ENCODE measurements at places on chromosomes 7 and 10.

DNA sequence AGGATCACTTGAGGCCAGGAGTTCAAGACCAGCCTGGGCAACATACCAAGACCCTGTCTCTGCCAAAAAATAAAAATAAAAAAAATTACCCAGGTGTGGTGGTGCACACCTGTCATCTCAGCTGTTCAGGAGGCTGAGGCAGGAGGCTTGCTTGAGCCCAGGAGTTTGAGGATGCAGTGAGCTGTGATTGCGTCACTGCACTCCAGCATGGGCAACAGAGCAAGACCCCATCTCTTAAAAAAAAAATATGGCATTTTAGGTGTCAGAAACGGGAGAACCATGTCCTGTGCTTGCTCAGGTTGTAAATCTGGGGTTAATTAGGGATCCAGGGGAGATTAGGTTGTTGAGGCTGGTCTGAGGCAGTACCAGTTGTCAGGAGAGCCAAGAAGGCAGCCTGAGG, 64.9 kb downstream of the GTF2IRD1 start:
- DNase-seq: no peak

- DNase-seq: no peak
Measured at GRCh38 chr7:71243736-71244410, 111.9 kb downstream of the GALNT17 start.

GRCh38 chr10:30192846-30193608, 133.6 kb upstream of the JCAD start:
- no peak for DNase-seq

DNA sequence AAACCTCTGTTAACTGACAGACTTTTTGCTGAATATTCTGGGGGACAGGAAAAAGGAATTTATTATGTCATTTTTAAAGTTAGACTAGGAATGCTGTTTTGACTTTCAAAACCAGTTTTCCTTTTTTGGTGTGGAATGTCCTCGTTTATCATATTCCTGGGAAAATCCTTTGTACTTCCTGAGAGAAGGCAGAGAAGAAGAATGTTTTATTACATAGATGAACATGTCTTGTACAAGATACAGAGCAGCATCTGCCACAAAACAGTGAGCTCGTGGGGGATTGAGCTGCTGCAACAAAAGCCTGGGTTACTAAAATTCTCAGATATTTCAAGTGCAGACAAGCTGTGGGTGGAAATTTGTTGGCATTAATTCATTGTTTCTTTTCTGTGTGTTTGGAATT, 20.2 kb downstream of the MCU start:
- DNase-seq: no peak

DNA sequence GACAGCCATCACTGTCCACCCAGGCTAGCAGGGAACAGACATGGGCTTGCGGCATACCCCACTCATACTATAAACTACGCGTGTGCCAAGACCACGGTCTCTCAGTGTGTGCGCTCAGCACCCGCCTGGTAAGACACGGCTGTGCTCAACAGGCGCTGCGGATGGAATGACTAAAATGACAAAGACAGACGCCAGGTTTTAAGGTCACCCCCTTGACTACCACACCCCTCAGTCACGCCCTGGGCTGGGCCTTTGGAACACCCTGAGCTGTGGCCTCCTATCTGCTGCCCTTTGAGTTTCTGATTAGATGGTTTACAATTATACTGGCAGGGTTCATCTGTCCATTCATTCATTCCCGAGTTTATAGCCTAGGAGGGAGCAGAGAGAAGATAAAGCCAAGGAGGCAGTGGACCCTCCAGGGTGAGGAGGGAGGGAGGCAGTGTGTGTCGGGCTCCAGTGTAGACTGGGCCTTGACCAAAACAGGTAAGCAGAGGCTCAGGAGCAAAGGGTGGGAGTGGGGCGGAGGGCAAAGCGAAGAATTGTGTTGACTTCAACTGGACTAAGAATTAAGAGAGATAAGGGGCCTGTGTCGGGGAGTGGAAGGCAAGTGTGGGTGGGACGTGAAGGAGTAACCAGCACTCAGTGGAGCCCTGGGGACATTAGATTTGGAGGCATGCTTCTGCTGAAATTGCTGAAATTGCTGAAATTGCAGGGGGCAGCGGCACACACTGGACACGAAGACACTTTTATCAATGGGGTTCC, 35.0 kb downstream of the TNS3 start:
- no peak for DNase-seq

GRCh38 chr7:40986351-40986873, 716.5 kb downstream of the INHBA start:
- DNase-seq: peak; percentile 99

- DNase-seq: no peak
Measured at GRCh38 chr7:19852192-19852591, 78.8 kb upstream of the TMEM196 start.

GRCh38 chr7:6889252-6889812, 63.3 kb upstream of the CCZ1B start:
- no peak for DNase-seq

DNA sequence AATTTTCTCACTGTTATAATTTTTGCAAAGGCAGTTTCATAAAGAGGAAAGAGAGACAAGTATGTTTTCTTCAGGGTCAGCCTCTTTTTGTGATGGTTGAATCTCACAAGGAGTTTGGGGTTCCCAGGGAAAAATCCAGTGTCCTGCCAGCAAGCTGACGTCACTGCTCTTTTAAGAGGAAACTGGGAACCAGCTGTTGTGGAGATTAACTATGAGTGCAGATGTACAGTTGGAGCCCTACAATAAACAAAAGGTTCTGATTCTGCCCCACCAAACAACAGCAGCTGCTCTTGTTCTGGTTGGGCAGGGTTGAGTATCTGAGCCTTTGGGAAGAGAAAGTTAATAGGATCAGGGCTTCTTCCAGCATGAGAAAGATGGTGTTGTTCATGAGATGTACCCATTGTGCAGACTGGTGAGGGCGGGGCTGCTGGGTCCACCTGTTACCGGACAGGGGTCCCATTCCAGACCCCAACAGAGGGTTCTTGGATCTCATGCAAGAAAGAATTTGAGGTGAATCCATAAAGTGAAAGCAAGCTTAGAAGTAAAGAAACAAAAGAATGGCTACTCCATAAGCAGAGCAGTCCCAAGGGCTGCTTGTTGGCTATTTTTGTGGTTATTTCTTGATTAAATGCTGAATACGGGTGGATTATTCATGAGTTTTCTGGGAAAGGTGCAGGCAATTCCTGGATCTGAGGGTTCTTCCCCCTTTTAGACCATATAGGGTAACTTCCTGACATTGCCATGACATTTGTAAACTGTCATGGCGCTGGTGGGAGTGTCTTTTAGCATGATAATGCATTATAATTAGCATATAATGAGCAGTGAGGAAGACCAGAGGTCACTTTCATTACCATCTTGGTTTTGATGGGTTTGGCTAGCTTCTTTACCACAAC, 12.5 kb downstream of the PRF1 start:
- DNase-seq: no peak

DNA sequence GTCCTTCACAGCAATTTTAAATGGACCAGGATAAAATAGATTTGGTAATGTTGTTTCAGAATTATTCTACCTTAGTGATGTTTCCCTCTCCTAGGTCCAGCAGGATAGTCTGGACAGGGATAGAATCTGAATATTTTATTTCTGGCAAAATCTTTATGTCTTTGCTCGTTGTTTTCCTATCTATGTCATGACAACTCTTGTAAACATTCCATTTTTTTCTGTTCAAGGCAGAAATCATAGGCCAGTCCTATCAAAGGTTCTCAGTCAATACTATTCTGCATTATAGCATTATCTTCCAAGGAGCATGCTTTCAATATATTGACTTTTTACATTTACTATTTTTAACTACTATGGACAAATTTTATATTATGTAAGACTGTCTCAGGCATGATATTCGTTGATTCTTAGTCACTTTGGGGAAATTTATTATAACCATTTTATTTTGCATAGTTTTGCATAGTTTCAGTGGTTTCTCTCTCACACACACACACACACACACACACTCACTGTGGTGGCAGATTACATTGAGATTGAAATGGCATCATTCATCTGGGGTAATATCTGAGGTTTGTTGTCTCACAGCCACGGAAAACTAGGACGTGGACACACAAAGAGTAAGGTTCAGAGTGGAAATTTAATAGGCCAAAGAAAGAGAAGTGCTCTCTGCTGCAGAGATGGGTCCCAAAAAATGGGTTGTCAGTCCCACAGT, 17.2 kb downstream of the TAS2R60 start:
- DNase-seq: no peak

GRCh38 chr10:59106441-59106840, 70.0 kb upstream of the PHYHIPL start:
- DNase-seq: no peak

DNA sequence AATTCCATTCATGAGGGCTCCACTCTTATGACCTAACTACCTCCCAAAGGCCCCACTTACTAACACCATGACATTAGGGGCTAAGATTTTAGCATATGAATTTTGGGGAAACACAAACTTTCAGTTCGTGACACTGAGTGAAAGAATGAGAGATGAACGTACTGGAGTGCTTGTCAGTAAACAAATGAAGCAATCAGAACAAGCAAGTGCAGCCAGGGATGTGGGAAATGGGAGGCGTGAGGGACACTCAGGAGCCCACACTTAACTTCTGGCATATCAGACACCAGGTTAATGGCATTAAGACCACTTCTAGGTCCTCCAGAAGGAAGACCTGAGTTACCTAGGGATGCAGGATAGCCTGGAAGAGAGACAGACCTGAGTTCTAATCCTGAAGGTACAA, 2.3 kb upstream of the MDFIC start:
- no peak for DNase-seq

- no peak for DNase-seq
Measured at GRCh38 chr10:529468-530230, 159.8 kb downstream of the DIP2C start.

- no peak for DNase-seq
Measured at GRCh38 chr7:135147341-135147898, 452 bp upstream of the TMEM140 start.

DNA sequence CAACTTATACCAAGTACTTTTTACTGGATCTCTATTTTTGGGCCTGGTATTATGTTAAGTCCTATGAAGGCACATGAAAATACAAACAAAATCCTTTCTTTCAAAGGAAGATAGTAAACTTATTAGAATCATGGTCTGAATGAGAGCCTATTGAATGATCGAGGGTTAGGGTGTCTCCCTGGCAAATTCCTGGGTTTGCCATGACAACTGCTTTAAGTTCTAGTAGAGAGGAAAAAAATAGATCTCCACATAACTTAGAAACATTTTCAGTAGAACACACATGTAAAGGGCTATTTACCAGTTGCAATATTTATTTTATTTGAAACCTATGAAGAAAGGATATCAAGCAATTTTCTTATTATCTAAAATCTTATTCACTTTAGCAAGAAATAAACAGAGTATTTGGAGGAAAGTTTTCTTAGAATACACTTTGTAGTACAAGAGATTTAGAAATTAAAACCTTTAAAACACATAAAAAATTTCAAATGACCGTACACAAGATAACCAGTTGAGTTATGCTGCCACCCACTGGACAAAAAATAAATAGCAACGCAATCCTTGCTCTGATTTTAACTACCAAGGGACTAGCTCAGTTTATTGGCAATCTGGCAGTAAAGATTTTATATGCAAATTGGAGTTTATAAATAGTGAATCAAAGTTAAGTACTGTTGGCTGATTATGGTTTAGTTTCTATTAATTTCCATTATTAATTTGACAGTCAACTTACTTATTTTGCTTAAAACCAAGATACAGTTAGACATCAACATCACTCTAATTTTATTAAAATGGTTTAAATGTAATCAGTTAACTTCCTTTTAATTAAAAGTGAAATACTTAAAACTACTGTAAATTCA, 33.9 kb downstream of the CACUL1 start:
- DNase-seq: peak; percentile 48

- DNase-seq: no peak
Measured at GRCh38 chr10:26216585-26217395, at the start of gene GAD2. Gene GAD2 (plus strand): TSS chr10:26216774. CDS start chr10:26216810, 36 bp downstream.

DNA sequence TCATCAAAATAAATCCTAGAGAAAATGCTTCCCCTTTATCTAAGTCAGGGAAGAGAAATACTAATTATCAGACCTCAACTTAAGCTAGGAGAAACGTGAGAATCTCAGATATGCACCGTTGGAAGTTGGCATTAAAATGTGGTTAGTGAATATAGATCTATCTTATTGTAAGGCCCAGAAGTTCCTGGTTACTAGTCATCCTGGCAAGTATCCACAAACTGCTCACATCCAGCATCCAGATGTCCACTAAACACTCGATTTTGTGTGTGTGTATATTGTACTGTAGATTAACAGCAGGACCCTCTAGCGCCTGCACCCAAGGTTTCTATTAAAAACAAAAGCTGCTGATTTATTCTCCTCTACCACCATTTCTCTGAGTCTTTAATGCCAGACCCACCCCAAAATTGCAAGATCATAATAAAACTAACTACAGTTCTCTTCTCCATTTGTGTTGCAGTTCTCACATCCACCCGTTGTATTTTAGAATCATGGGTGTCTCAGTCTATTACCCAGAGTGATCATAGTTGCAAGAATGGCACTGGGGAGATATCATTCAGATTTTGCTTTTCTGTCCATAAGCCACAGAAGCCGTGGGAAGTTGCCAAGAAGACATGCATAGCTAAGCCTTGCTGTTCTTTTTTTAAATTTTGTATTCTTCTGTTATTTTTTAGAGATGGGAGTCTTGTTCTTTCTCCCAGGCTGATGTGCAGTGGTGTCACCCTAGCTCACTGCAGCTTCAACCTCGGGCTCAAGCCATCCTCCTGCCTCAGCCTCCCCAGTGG, 165.4 kb downstream of the KIAA1217 start:
- no peak for DNase-seq

DNA sequence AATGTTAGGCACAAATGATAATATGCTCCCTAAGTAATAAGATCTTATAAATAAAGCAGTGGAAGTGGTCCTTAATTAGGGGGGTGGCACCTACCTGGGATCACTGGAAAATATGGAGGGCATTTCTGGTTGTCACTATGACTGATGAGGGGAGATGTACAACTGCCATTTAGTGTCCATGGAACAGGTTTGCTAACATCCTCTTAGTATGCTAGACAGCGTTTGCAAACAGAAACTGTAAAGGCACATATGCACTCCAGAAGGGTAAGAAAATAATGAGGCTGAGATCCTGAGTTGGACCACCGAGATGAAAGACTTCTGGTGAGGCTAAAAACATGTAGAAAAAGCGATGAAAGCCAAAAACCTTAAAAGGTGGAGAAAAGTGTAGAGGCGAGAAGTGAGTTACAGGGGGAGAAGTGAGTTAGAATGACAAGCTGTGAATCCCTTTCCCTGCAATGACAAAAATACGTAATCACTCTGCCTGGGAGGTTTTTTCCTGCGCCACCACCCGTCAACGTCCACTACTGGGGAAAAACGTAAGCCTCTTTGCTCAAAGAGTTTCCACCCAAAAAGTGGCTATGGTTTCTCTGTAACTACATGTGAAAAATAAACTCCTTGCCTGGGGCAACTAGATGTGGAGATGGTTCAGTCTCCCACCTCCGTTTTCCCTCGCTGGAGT, 767 bp downstream of the KRIT1 start:
- DNase-seq: no peak

GRCh38 chr7:94130716-94131115, 126.6 kb upstream of the BET1 start:
- no peak for DNase-seq

Data from kidney glomerular epithelial cell (primary cell).